ENCODE measurements at places on chromosomes 1 and 21.
A peak's percentile ranks its signal among the peaks of the same experiment; 100 is the strongest.

DNA sequence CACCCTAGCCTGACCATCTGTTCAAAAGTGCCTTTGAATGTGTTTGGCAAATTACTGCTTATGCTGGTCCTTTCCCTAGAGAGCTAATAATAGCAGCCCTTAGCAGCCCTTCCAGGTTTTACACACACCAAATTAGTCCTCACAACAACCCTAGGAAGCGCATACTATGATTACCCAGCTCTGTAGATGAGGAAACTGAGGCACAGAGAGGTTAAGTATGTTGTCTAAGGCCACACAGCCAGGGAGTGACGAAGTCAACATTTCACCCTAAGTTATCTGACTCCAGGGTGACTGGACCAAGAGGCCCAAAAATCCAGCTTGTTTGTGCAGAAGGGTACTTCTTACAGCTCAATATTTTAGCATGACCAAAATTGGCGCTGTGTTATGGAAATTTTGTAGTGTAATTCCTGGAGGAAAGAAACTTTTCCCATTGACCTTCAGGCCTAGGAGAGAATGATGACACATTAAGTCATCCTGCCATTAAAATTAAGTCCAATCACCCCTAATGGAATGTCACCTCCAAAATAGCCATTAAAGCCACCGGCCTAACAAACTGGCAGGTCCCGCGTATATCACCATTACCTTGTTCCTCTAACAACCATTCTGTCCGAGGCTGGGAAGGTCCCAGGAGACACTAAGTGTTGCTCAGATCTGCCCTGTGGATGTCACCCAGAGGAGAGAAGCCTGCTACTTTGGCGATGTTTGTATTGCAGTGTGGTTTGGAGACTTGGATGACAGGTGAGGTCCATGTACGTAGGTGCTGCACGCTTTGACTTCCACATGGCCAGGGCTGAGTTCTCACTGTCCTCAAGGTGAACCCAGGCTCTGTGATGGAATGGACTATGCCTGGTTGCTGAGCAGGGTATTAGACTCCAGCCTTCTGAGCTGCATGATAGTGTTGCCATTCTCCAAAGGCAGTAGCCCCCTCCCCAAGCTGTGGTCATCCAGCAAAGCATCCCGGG lies 258.3 kb downstream of the TOMM20 start:
- no peak for DNase-seq

GRCh38 chr1:995665-996633 lies 3.9 kb downstream of the HES4 start:
- DNase-seq = no peak

GRCh38 chr1:201510734-201511133 lies 3.8 kb upstream of the CSRP1 start:
- DNase-seq = no peak

DNA sequence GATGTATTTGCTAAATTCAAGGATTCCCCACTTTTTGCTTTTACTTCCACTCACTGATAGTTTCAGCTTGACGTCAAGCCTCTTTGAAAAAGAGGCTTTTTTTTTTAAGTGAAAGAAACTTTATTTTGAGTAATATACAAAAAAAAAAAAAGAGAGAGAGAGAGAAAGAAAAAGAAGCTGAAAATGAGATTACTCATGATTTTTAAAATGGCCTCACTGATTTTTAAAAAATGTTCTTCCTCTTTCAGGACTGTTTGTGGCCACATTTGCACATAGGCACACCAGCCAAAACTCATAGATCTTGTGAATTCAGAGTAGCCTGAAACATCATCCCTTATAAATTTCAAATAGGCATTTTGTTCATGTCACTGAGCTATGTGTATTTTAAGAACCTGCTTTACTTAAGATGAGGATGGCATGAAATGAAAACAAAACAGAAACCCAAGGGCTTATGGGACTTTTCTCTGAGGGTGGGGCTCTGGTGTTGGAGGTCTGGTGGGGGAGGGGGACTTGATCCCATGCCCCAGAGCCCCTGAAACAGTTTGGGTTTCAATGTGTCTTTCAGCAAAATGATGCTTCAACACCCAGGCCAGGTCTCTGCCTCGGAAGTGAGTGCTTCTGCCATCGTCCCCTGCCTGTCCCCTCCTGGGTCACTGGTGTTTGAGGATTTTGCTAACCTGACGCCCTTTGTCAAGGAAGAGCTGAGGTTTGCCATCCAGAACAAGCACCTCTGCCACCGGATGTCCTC lies 6.1 kb downstream of the ATF3 start:
- no peak for DNase-seq

DNA sequence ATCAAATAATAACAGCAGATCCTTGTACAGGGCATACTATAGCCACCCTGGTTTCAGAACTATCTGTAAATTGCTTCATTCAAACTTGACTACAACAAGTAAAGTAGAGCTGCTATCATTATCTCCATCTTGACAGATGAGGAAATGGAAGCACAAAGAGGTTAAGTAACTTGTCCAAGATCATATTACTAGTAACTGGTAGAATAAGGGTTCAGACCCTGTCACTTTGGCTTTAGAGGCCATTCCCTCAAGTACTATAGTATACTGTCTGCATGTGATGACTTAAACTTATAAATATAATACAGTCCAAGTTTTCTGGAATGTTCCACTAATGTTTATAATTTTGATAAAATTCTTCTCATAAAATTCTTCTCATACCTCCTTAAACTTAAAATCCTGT lies 24.8 kb downstream of the PGM1 start:
- DNase-seq = no peak

DNA sequence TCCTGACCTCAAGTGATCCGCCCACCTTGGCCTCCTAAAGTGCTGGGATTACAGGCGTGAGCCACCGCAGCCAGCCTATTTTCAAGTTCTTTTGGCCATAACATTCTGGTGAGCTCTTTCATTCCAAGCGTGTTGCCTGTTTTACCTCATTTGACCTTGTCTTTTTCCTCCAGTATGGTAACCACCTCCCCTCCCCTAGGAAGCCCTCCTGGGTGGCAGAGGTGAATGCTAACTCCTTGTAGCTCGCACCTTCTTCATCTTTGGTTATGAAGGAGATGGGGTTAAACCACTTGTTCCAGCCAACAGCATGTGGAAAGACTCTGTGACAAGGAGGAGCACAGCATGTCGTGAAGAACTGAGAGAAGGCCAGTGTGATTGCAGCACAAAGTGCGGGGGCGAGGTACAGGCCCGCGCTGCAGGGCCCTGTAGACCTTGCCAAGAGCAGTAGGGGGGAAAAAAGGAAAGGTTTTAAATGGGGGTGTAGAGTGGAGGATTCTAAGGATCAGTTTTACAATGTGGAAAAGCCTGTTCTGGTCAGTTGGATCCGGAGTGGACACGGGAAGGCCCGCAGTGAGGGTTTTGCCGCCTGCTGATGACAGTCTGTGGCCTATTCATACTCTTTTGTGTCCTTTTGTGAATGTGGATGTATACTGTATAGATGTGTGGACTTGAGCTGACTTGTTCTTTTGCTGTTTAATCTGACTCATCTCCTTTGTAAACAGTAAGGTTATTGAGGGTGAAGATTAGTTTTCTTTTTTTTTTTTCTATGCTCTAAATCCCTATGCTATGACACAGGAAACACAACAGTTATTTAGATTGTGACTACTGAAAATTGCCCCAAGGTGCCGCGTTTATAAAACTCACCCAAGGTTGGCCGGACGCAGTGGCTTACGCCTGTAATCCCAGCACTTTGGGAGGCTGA lies 7.5 kb upstream of the ZNF436 start:
- no peak for DNase-seq

- DNase-seq = no peak
Observed at GRCh38 chr1:73096841-73097240, 814.5 kb upstream of the NEGR1 start.

GRCh38 chr21:41201385-41201784 lies 33.4 kb downstream of the BACE2 start:
- no peak for DNase-seq

DNA sequence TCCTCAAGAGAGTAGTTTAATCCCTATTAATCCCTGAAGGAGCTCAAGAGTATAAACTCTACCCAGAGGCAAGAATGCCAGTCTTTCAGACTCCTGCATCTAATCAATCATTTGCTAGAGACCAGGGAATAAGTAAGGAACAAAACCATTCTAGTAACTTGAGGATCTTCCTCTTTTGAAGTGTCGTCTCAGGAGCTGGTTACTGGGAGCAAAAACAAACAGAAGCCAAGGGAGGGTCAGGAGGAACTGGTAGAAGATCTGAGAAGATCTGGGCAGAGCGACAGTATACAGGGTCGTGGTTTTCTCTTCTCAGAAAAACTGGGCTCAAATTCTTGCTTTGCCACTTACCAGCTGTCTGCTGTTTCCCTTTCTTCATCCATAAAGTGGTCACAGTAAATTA lies 69.3 kb downstream of the RPS6KA1 start:
- DNase-seq = no peak

DNA sequence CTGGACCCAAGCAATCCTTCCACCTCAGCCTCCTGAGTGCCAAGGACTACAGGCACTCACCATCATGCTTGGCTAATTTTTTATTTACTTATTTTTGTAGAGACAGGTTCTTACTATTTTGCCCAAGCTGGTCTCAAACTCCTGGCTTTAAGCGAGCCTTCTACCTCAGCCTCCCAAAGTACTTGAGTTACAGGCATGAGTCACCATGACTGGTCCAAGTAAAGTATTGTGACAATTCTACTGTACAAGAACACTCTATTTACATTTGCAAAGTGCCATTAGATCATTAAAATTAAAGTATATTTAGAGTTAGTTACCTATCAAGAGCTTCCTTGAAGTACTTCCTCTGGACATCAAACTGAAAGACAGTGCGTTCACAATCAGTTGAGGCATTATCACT lies 44.8 kb downstream of the NRDC start:
- DNase-seq = no peak

- DNase-seq = no peak
Observed at GRCh38 chr1:233293556-233294446, 1.7 kb downstream of the PCNX2 start.

DNA sequence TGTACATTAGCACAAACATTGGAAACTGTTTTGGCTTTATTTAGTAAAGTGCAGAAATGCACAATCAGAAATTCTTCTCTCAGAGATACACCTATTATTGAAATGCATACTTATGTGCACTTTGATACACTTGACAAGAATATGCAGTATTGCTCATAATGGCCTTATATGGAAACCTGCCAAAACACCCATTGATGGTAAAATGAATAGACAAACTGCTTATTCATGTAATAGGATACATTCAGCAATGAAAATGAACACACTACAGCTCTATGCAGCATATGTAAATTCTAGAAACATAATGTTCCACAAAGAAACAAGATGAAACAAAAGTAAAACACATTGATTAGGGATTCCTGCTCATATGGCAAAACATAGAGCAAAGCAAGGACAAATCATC lies 223.9 kb downstream of the S1PR1 start:
- DNase-seq = no peak

DNA sequence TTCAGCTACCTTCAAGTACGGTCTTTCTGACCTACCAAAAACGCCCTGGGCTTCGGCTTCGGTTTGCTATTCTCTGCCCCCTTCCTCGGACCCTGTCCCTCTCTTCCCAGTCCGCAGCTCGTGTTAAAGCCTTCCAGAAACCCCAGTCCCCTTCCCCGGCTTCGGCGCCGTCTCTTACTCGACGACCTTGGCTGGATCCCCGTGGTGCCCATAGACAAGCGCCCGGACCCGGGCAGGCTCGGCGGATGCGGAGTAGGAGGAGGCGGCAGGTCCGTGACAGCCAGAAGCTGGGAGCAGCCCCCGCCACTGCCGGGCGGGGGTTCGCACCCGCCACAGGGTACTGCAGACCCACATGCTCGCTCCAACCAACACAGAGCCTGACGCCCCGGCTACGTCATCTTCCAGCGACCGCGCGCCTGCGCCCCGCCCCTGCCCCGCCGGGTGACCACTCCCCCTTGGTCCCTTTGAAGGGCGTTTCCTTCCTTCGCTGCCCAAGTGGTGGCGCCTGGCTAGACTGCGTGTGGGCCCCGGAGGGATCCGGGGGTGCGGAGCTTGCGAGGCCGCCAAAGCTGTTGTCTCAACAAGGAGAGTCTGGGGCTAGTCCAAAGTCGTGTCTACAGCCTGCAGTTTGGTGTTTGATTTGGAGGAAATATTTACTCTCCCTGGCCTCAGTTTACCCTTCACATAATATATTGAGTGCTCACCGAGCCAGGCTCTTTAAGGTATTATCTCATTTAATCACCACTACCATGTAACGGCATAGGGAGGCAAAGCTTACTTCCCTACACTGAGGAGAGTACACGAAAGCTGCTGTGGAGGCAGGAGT lies at the start of gene MECR:
Gene MECR (minus strand): TSS at position 382 of the 826 bp plus-strand sequence. CDS start 28 bp downstream, at position 354.
- DNase-seq = peak; percentile 85

GRCh38 chr1:192521734-192522133 lies 53.8 kb upstream of the RGS1 start:
- no peak for DNase-seq

DNA sequence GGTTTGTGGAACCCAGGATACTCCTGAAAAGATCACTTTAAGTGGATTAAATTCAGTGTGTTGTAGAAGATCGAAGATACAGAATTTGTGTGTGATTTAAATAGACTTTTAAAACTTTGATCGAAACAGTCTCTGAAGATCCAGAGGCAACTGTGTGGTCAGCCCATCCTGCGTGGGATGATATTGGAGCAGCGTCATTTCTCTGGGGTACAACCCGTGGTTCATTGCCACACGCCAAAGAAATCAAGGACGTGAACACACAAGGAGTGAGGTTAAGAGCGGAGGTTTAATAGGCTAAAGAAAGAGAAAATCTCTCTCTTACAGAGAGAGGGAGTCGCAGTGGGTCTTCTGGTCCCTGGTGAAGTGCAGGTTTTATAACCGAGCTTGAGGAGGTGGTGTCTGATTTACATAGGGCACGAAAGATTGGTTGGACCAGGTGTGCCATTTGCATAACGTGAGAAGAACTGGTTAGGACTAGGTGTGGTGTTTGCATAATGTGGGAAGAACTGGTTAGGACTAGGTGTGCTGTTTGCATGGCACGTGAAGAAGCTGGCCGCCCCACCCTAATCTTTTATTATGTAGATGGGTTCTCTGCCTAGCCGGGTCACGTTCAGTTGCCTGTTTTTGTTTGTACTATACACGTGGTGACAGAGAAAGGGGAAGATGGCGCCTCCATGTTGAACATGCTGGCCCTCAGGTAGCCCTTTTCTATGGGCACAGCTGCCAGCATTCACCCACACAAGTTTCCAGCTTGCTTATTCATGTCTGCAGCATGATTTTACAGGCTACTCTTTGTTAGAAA lies 82.3 kb downstream of the ADSS2 start:
- DNase-seq = no peak

GRCh38 chr1:7339953-7340352 lies 431.1 kb upstream of the VAMP3 start:
- no peak for DNase-seq

GRCh38 chr1:30693366-30693765 lies 30.0 kb downstream of the MATN1 start:
- no peak for DNase-seq

GRCh38 chr1:15212216-15212953 lies 34.6 kb upstream of the FHAD1 start:
- no peak for DNase-seq

- no peak for DNase-seq
Observed at GRCh38 chr1:116972674-116973030, 28.9 kb upstream of the CD101 start.

Data from iPS DF 6.9 (cell line).